ENCODE measurements at places on chromosomes 2 and 18.

DNA sequence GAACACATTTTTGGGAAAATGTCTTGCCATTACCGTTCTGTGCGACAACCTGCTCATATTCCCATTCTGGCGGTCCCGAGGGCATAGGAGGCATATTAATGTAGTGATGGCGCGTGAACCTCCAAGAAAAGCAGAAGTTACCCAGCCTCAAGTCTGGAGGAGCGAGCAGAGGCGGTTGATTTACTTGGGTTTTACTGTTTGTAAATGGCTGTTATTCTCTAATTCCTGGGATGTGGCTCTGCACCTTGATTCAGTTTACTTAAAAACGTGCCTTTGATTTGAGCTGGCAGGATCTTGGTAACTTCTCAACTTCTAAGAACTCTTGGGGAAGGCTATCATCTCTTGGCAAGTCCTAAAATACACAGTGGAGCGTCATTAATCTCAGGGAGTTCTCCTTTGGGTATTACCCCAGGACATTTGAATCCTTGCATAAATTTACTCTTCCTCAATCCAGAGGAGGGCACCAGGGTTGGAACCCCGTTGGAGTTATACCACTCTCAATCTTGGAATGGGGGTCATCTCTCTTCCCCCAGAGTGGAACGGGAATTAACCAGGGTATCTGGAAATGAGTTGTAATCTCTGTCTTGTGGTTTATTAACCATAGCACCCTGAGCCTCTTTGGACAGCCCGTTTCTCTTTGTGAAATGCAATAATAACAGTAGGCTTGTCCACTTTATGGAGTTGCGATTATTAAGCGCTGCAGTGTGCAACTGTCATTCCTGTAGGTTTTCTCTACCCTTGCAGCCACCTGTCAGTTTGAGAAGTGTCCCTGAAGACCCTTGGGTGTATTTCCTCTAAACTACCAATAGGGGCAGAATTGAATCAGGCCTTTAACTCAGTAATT is 2.1 kb downstream of the HK2 start:
- DNase-seq: peak; percentile 90

DNA sequence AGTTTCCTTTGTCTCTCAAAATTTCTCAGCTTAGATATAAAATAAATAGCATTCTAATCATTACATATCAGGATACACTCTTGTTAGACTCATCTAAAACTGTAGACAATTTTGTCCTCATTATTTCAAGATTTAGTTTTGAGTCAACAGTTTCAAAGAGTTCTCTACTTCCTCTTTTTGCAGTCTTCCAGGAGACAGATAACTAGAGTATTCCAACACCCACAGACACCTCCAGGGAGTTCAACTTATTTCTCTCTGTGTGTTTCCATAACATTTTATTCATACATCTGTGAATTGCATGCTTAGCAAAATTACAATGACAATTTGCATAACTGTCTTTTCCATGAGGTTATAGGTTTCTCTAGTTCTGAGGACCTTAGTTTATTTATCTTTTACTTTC is 166.6 kb upstream of the HNMT start:
- DNase-seq: no peak

GRCh38 chr2:98455494-98455976 is 10.9 kb downstream of the INPP4A start:
- DNase-seq: no peak

- DNase-seq: no peak
These were observed 11.4 kb upstream of the KCNG2 start for GRCh38 chr18:79786304-79786703.

- DNase-seq: no peak
These were observed 30.4 kb upstream of the C2orf66 start for GRCh38 chr2:196839574-196839973.

DNA sequence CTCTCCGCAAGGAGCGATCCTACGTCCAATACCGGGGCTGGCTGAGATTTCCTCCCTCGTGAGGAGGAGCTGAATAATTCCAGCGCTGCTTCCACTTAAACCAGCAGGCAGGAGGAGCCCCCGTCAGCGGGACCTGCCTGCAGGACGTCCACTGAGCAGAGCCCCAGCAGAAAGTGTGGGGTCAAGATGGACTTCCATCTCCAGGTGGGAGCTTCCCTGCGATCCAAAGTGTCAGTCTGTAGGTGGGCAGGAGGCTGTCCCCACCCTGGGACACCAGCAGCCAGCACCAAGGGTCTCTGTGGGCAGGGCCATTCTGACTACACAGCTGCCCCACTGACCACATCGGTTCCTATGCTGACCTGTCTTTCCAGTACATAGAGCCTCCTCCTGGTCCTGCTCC is 462 bp upstream of the OTOS start:
- no peak for DNase-seq

GRCh38 chr2:100588071-100588786 is 25.4 kb downstream of the PDCL3 start:
- DNase-seq: no peak

- no peak for DNase-seq
These were observed 167.4 kb downstream of the DPP10 start for GRCh38 chr2:114609801-114610200.

DNA sequence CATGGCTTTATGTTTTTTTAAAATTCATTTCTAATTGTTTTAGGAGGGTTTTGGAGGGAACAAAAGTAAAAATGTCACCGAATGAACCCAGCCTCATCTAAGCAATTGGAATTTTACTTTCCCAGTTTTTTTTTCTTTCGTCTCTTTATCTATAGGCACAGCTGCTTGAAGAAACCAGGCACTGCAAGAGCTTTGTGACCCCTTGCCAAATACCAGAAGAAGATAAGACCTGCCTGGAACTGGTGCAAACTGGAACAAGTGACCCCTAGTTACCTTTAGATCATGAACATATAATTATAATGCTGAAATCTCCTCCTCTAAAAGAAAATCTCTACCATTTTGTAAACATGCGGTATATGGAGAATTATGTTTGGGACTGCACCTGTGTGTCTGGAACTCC is 100.9 kb downstream of the TSN start:
- DNase-seq: no peak

GRCh38 chr18:28466204-28466603 is 289.3 kb upstream of the CDH2 start:
- DNase-seq: no peak

GRCh38 chr2:209988010-209988409 is 14.4 kb upstream of the RPE start:
- no peak for DNase-seq

GRCh38 chr2:184564092-184564491 is 34.2 kb upstream of the ZNF804A start:
- no peak for DNase-seq

GRCh38 chr2:219912491-219912921 is 285.1 kb downstream of the SLC4A3 start:
- no peak for DNase-seq

DNA sequence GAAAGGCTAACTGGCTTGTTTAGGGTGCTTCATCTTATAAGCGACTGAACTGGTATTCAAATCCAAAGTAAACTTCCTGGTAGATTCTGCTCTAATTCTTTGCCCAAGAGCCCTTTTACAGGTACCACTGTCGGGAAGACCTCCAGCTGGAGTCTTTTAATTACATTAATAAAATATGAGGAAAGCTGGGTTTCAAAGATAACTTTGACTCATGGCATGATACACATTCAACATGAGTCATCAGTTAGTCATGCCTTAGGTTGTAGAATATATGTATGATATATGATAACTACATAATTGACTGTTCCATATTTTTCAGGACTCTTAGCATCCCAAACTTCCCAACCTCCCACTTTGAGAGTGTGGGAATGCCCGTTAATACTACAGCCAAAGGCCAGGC is 32.3 kb downstream of the ZCCHC2 start:
- no peak for DNase-seq

GRCh38 chr18:79914614-79915160 is 36.8 kb downstream of the SLC66A2 start:
- no peak for DNase-seq

DNA sequence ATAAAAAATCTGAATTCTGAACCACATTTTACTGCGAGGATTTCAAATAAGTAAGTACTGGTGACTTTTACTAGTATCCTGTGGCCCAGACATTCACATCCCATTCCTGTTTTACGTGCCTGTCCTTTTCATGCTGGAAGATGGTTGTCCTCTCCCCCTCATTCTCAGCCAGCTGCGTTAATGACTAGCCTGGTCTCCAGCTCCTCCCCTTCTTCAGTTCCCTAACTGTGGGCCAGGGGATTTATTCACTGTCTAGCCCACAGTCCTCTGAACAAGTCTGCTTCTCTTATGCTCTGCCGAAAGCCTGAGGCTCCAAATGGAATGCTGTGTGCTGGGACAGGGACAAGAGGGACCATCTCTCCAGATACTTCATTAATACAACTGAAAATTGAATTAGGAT is 373.9 kb downstream of the PTPRM start:
- peak; percentile 13 for DNase-seq

GRCh38 chr2:219769090-219769910 is 141.9 kb downstream of the SLC4A3 start:
- DNase-seq: no peak

- no peak for DNase-seq
These were observed 807.8 kb upstream of the CDH2 start for GRCh38 chr18:28984731-28985130.

DNA sequence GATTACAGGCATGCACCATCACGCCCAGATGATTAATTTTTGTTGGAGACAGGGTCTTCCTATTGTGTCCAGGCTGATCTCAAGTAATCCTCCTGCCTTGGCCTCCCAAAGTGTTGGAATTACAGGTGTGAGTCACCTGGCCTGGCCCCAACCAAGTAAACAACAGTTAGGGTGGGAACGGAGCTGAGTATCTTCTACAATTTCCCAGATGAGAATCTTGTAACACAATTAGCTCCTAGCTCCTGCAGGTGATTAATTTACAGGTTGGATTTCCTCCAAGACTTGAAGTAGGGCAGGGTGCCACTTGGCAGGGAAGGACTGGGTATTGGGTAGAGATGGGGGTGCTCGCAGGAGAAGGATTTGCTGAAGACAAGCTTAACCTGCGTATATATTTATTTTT is 17.8 kb downstream of the NLRC4 start:
- no peak for DNase-seq

- DNase-seq: no peak
These were observed 116.6 kb downstream of the GLI2 start for GRCh38 chr2:120852200-120852815.

All from NCI-H82 (cell line).